ENCODE measurements at places on chromosomes 16 and 17.

- no peak overlapping the region for H3K27ac ChIP-seq
- H3K36me3 ChIP-seq = no peaks in the 10 kb centered on the region
- H3K27me3 ChIP-seq = peaks cover 41% of the 10 kb centered on the region
- H3K4me3 ChIP-seq = no peak overlapping the region
Measured at GRCh38 chr16:86595983-86596605, 17.7 kb downstream of the FOXL1 start.

GRCh38 chr16:67415872-67416793, at the start of gene ZDHHC1:
Gene ZDHHC1, minus strand, starts transcription at chr16:67416477. Its CDS starts 8,702 bp downstream, at chr16:67407775.
- H3K27ac ChIP-seq = no peak within 1 kb of the TSS
- H3K4me3 ChIP-seq = peak within 1 kb of the TSS; percentile 79
- H3K36me3 ChIP-seq = no peaks in the 10 kb centered on the region

- no peaks in the 10 kb centered on the region for H3K27me3 ChIP-seq
- H3K4me3 ChIP-seq = no peak overlapping the region
- H3K36me3 ChIP-seq = peaks cover 10% of the 10 kb centered on the region
- DNase-seq = no peak
- H3K4me1 ChIP-seq = peaks cover 1% of the 10 kb centered on the region
Measured at GRCh38 chr16:53895433-53895832, 191.5 kb downstream of the FTO start.

- no peak overlapping the region for H3K4me3 ChIP-seq
- no peaks in the 10 kb centered on the region for H3K36me3 ChIP-seq
- H3K4me1 ChIP-seq = no peaks in the 10 kb centered on the region
- no peak overlapping the region for H3K27ac ChIP-seq
- no peaks in the 10 kb centered on the region for H3K27me3 ChIP-seq
- no peak for DNase-seq
Measured at GRCh38 chr16:59604354-59604753, 870.2 kb upstream of the GOT2 start.

- peak overlapping the region; percentile 99 for H3K27ac ChIP-seq
- H3K4me1 ChIP-seq = peaks cover 12% of the 10 kb centered on the region
- no peaks in the 10 kb centered on the region for H3K36me3 ChIP-seq
- H3K27me3 ChIP-seq = no peaks in the 10 kb centered on the region
Measured at GRCh38 chr17:78781104-78781892, 775 bp downstream of the CYTH1 start.

DNA sequence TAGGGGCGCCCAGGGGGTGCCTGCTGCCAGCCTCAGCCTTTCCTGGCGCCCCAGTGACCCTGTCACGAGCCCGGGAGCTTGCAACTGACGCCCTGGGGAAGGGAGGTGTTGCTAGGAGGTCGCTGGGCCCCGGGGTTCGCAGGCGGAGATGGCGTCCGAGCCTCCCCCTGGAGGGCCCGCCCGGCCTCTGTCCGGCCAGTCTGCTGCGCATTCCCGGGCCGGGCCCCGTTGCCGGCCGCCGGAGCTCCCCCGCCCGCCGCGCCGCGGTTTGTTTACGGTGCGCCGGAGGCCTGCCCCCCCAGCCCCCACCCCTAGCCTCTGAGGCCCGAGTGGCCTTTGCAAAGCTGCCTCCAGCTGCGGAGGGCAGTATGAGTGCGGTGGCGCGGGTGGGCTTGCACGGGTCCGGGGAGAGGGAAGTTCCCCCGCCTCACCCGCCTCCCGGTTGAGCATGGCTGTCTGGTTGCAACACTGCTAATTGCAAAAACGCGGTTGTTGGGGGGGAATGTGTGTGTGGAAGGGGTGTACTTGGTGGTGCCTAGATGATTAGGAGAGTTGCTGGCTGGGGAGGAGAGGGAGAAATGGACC, 514 bp downstream of the THRA start:
- peak; percentile 34 for DNase-seq
- peak overlapping the region; percentile 93 for H3K4me3 ChIP-seq
- H3K36me3 ChIP-seq = no peaks in the 10 kb centered on the region
- H3K27me3 ChIP-seq = no peaks in the 10 kb centered on the region

DNA sequence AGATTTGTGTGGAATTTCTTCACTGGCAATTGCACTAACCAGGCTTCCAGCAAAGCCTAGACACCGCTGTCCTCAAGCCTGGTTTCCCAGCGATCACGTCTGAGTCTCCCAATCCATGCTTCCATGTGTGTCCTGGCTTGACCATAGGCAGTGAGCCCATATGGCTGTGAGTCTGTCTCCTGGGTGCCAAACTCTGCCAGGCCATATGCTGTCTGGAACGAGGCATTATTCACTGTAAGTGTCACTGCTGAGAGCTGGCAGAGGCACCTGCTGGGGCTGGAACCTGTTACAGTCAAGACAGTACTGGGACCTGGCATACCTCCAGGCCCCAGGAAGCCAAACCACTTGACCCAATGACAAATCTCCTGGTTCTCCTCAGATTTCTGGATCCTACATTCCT, 60.4 kb downstream of the HS3ST2 start:
- H3K4me1 ChIP-seq = no peaks in the 10 kb centered on the region
- no peaks in the 10 kb centered on the region for H3K36me3 ChIP-seq
- H3K27me3 ChIP-seq = peaks cover 11% of the 10 kb centered on the region

DNA sequence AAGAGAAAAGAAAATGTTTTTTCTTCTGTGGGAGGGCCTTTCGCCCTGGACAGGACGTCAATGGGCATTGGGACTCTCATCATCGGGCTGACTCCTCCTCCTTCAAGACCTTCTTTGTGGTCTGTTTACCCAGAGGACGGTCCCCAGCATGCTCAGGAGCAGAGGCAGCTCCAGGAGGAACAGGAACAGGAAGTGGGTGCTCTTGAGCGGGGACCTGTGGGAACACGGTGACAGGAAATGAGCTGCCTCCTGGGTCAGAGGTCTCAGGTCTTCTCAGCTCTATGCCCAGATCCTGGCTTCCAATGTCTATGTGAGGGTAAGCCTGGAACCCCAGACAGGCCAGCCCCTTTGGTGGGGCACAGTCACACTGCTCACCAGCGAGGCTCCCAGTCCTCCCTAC, 12.2 kb downstream of the CD300LD start:
- H3K27me3 ChIP-seq = no peaks in the 10 kb centered on the region
- peaks cover 16% of the 10 kb centered on the region for H3K4me1 ChIP-seq
- no peak for DNase-seq
- H3K4me3 ChIP-seq = peak overlapping the region; percentile 62
- peak overlapping the region; percentile 73 for H3K27ac ChIP-seq
- H3K36me3 ChIP-seq = no peaks in the 10 kb centered on the region

GRCh38 chr17:10605221-10605783, 51.8 kb downstream of the MYH3 start:
- no peak overlapping the region for H3K4me3 ChIP-seq
- no peaks in the 10 kb centered on the region for H3K4me1 ChIP-seq
- H3K27me3 ChIP-seq = peaks cover 22% of the 10 kb centered on the region
- H3K36me3 ChIP-seq = no peaks in the 10 kb centered on the region
- no peak overlapping the region for H3K27ac ChIP-seq

DNA sequence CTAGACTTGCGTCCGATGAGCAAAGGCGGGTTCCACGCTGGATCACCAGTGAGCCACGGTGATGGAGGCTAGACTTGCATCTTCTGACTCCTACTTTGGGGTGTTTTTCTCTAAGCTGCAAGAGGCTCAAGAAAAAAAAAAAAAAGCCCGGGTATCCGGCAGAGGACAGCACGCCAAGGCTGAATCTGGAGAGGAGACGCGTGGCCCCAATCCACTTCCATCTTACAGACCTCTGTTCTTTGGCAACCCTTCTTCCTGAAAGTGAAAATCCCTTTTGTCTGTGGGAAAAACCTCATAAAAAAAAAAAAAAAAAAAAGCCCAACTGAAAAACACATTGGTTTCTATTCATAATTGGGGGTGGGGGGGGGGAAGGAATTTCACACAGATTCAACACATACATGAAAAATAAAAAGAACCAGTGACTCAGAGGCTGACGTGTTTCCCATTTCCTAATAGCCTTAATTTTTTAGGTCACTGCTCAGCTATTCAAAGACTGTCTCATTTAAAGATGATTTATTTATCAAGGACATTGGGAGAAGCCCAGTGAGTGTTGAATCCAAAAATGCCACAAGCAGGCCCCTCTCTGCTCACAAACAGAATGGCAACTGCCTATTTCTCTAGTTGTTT, 258.3 kb downstream of the FOXL1 start:
- no peak overlapping the region for H3K27ac ChIP-seq
- no peak for DNase-seq
- H3K4me3 ChIP-seq = no peak overlapping the region
- H3K27me3 ChIP-seq = peaks cover 5% of the 10 kb centered on the region
- no peaks in the 10 kb centered on the region for H3K4me1 ChIP-seq

GRCh38 chr16:4790261-4790660, 2.1 kb upstream of the SEPTIN12 start:
- H3K36me3 ChIP-seq = no peaks in the 10 kb centered on the region
- no peak overlapping the region for H3K27ac ChIP-seq
- H3K27me3 ChIP-seq = no peaks in the 10 kb centered on the region
- H3K4me1 ChIP-seq = no peaks in the 10 kb centered on the region

GRCh38 chr17:2655546-2655945, 56.0 kb downstream of the CLUH start:
- H3K27ac ChIP-seq = peak overlapping the region; percentile 79
- H3K4me3 ChIP-seq = no peak overlapping the region
- no peaks in the 10 kb centered on the region for H3K27me3 ChIP-seq
- DNase-seq = peak; percentile 3
- H3K36me3 ChIP-seq = peaks cover 4% of the 10 kb centered on the region

GRCh38 chr17:73168667-73169066, 3.9 kb downstream of the SSTR2 start:
- H3K4me1 ChIP-seq = peaks cover 15% of the 10 kb centered on the region
- peaks cover 25% of the 10 kb centered on the region for H3K27me3 ChIP-seq
- no peak overlapping the region for H3K4me3 ChIP-seq
- H3K27ac ChIP-seq = no peak overlapping the region
- DNase-seq = no peak

DNA sequence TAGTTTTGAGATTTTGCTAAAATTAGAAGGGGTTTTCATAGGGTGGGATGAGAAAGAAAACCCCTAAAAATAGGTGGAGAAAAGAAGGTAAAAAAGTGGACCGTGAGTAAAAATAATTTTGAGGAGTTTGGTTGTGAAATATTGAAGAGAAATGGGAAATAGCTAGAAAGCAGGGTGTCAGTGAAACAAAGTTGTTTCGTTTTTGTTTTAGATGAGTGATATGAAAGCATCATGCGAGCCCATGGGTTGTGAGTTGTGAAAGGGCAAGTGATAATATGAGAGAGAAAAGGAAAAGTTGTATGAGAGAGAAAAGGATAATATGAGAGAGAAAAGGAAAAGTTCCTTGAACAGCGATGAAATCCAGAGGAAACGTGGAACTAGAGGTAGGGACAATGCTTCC, 7.3 kb upstream of the SMIM36 start:
- no peaks in the 10 kb centered on the region for H3K36me3 ChIP-seq
- peaks cover 12% of the 10 kb centered on the region for H3K27me3 ChIP-seq
- H3K4me1 ChIP-seq = no peaks in the 10 kb centered on the region
- H3K4me3 ChIP-seq = no peak overlapping the region

DNA sequence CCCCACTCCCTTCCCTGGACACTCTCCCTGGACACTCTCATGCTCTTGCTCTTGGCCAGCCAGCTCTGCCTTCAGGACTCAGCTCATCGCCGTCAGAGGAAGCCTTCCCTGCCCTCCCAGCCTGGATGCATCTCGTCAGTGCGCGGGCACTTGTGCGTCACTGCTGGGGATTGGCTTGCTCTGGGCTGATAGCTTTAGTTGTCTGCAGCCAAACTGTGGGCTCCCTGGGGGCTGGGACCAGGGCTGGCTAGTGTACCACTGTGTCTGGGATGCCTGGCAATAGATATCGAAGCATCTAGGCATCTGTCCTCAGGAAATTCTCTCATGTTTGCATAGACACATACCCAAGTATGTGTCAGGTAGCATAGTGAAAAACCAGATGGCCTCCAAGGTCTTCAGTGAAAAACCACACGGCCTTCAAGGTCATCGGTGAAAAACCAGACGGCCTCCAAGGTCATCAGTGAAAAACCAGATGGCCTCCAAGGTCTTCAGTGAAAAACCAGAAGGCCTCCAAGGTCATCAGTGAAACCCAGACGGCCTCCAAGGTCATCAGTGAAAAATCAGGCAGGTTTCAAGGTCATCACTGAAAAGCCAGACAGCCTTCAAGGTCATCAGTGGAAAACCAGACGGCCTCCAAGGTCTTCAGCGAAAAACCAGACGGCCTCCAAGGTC, 72.0 kb downstream of the CMIP start:
- no peak overlapping the region for H3K4me3 ChIP-seq
- H3K27ac ChIP-seq = peak overlapping the region; percentile 23
- peaks cover 6% of the 10 kb centered on the region for H3K36me3 ChIP-seq
- H3K27me3 ChIP-seq = no peaks in the 10 kb centered on the region
- H3K4me1 ChIP-seq = peaks cover 17% of the 10 kb centered on the region

GRCh38 chr17:67636834-67637520, 80.8 kb upstream of the NOL11 start:
- H3K36me3 ChIP-seq = peaks cover 85% of the 10 kb centered on the region
- H3K27me3 ChIP-seq = no peaks in the 10 kb centered on the region
- H3K4me1 ChIP-seq = peaks cover 9% of the 10 kb centered on the region
- DNase-seq = no peak
- peak overlapping the region; percentile 48 for H3K27ac ChIP-seq
- H3K4me3 ChIP-seq = no peak overlapping the region

GRCh38 chr17:18093616-18094408, 6.1 kb downstream of the DRG2 start:
- peaks cover 14% of the 10 kb centered on the region for H3K4me1 ChIP-seq
- no peak for DNase-seq
- H3K36me3 ChIP-seq = peaks cover 54% of the 10 kb centered on the region

DNA sequence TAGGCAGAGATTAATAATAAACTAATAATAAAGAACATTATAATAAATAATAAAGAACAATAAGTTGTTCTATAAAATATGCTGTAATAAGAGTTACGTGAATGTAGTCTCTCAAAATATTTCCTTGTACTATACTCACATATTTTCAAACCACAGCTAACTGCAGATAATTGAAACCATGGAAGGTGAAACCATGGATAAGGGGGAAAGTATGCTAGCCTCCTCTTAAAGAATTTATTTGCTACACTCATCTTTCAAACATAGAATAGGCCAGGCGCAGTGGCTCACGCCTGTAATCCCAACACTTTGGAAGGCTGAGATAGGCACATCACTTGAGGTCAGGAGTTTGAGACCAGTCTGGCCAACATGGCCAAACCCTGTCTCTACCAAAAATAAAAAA, 18.5 kb downstream of the CYTH1 start:
- H3K4me3 ChIP-seq = peak overlapping the region; percentile 59
- no peaks in the 10 kb centered on the region for H3K27me3 ChIP-seq
- DNase-seq = no peak
- peaks cover 59% of the 10 kb centered on the region for H3K4me1 ChIP-seq
- peak overlapping the region; percentile 88 for H3K27ac ChIP-seq
- H3K36me3 ChIP-seq = peaks cover 2% of the 10 kb centered on the region

GRCh38 chr16:90019543-90020259, 445 bp upstream of the DBNDD1 start:
- H3K4me3 ChIP-seq = peak overlapping the region; percentile 80
- peaks cover 6% of the 10 kb centered on the region for H3K27me3 ChIP-seq
- peak overlapping the region; percentile 27 for H3K27ac ChIP-seq
- peak; percentile 50 for DNase-seq
- H3K36me3 ChIP-seq = no peaks in the 10 kb centered on the region
